Fibroblast of skin of right biceps (primary cell): ENCODE measurements at places on chromosomes 3 and 15.

DNA sequence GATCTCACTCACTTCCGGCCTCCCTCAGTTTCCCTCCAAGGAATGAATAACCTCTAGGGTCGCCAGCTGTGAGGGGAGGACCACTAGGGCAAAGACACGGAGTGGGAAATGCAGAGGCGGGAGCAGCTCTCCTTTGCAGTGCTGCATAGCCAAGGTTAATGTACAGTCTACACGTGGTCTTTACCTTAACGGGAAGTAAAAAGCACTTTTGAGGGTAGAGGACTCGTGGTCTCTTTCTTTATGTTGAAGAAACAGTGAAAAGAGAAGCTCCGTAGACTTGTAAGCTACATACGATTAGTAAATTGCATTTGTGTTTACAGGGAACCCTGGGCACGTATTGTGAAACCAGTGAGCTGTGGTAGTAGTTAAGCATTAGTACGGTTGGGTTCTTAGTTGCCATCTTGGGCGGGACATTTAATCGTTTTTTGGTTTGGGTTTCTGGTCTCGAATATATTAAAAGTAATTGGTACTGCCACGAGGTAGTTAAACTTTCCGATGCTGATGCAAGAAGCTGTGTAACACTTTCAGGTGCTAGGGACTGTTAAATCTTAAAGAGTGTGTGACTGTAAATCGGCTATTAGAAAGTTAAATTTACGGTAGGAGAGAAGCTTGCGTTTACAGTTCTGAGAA lies 828 bp downstream of the U2SURP start:
- DNase-seq: peak; percentile 10

GRCh38 chr3:79257791-79258190 lies 510.0 kb downstream of the ROBO1 start:
- DNase-seq: peak; percentile 40

DNA sequence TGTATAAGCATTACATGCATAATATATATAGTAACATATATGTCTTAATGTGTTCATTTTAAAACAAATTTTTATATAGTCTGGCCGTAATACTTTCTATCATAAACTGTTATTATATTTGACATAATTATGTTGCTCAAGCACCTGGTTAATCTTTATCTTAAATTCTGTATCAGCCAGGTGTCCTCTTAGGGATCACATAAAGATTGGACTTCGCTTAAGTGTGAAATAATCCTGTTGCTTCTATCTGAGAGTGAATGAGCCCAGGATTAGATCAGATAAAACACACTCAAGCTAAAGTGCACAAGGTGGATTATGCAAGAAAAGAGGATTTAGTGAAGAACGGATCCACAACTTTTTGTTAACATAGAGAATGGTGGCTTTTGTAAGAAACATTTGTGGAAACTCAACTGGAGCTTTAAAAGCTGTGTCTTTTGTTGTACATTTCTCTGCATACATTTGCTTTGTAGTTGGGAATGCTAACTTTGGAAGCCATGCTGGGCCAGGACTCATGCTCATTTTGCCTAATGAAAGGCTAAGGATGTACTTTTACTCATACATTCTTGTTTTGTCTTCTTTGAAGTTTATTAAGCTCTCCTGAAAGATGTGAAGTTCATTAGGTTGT lies 437.8 kb downstream of the ZIC1 start:
- no peak for DNase-seq

DNA sequence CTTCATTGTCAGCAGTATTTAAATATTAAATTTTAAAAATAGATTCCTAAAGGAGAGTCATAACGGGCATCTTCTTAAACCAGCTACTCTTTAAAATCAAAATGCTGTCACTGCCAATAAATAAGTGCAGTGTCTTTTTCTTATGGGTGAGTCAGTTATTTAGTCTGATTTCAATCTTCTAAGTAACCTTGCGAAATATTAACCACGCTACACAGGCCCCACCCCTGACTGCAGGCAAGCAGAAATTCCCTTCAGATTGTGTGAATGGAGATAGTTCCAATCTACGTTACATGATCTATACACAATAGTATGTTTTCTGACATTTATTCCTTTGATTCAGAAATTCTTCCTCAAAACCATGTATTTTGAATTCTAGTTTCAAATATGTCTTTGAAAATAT lies 141.5 kb downstream of the GADL1 start:
- DNase-seq: peak; percentile 77

GRCh38 chr3:151357463-151357850 lies 27.1 kb downstream of the P2RY12 start:
- DNase-seq: no peak

DNA sequence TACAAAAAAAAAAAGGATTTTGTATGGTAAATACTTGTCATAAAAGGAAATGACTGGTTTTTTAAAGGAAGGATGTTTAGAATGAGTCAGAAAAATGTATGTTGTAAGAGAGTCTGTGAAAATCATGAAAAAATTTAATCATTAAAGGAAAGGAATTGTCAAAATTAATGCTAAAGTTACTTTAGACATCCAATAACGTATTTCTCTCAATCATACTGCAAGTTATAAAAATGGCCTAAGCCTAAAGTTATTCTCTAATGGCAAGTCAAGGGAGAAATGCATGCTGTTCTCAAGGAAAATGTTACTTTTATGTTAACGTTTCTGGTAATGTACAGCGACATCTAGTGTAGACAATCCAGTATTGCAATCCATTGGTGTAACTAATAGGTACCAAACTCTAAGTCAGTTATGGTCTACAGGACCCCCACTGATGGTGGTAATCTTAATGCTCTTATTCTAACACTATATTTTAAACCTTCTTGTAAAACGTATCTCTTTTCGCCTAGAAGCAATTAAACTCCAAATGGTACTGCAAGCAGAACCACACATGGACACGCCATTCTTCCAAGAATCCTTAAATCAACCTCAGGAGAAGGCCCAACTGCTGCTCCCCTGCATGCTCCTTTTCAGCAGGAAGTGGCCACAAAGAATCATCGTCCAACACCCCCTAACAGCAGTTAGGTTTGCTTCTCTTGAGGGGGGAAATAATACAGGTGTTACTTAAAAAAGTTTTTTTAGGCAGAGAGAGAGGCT lies 35.2 kb downstream of the NCEH1 start:
- peak; percentile 65 for DNase-seq

- no peak for DNase-seq
Measured at GRCh38 chr3:72892870-72893269, 5.0 kb downstream of the GXYLT2 start.

- DNase-seq: no peak
Measured at GRCh38 chr3:143396790-143397189, 277.2 kb downstream of the CHST2 start.
